Stimulated activated CD8-positive, alpha-beta memory T cell treated with anti-CD3 and anti-CD28 coated beads, Interleukin-15, amount 100 ng/mL, for 4 hours (primary cell): ENCODE measurements at places on chromosomes 12 and 14.

GRCh38 chr12:111596985-111597830, 1.9 kb downstream of the ATXN2 start:
- DNase-seq: no peak

- DNase-seq: no peak
These were observed 5.7 kb upstream of the CATSPERB start for GRCh38 chr14:91737619-91738018.

DNA sequence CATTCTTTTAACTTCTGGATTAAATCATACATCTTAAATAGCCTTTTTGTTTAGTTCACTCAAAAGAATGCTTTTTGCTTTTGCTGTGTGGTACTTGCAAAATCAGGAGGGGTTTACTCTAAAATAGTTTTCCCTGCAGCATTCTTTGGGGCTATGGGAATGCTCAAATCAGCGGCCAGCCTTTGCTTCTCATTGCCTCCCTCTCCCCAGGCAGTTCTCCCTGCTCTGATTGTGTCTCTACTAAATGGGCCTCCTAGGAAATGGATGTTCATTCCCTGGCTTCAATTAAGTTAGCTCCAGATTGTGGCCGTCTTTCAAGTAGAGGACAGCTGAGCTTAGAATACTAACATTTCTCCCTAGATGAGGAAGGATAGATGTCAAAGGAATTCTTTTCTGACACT, 4.4 kb downstream of the TULP3 start:
- DNase-seq: no peak

DNA sequence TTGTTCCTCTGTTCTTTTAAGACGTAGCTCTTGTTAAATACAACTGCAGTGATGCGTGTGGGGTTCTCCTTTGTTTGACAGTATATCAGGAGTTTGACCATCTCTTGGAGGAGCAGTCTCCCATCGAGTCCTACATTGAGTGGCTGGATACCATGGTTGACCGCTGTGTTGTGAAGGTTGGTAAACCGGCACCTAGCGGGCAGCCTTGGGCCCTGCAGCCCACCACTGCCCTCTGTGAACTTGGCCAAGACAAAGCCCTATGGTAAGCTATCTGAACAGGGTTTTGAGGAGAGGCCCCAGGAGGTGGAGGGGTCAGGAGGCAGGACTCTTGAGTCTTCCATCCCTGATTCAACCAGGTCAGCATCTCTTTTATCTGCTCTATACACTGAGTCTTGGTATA, 54.6 kb upstream of the RIC8B start:
- no peak for DNase-seq

- DNase-seq: no peak
These were observed 166.0 kb downstream of the RGS6 start for GRCh38 chr14:72098210-72098609.

GRCh38 chr12:94754653-94755052, 104.3 kb upstream of the TMCC3 start:
- no peak for DNase-seq

DNA sequence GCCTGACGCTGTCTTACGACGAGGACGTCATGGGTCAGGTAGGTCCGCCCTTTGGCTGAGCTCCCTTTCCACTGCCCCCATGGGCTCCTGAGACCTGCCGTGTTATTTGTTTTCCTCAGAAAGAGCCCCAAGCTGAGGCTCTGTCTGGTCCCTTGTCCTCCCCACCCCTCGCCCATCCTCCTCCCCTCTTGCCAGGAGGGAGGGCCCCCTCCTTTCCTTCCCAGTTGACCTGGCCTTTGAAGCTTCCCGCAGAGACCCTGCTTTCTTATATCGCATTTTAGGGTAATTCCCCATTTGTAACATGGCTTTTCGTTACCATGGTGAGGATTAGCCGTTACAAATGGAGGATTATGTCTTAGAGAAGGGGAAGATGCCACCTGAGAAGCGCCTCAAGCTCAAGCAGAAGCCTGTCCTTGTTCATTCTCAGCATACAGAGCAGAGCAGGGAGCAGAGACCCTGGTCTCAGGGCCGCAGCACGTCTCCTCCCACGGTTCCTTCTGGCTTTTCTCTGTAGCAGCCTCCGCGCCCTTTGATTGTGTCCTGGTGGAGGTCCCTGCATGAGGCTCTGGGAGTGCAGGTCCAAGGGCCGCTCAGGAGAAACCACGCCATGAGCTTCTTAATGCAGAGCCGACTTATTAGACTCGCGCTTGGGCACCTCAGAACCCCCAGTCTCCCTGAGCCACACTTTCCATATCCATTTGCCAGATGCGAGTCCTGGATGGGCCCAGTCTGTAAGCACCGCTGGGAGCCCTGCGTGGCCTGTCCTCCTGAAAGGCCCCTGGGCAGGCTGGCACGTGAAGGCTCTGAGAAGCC, 47.2 kb downstream of the UBE3B start:
- DNase-seq: no peak

DNA sequence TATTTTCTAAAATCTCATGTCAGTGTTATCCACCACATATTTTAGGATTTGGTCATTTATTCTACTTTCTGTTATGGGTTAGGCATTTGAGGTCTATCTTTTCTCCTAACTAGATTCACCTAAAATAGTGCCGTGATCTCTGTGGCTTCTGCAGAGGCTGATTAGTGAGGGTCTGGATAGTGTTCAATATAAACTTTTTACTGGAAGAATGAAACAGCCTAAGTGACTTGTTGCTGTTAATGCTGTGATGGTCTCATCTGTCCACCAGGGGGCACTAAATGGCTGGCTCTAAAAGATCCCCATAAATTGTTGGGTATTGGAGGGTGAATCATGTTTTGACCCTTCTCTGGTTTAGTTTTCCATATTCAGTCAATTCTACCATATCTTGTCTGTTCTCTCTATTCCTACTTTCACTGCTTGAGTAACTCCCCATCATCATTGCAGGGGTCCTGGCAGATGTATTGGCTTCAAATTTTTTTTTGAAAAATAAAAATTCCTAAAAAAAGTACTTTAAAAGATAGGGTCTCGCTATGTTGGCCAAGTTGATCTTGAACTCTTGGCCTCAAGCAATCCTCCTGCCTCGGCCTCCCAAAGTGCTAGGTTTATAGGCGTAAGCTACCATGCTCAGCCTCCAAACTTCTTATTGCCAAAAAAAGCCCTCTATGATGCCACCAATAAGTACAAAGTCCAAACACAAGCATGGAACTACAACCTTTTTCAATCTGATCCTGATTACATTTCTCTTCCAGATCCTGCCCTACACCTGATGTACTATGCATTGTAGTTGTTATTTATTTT, 6.9 kb downstream of the PABPN1 start:
- peak; percentile 55 for DNase-seq
